ENCODE measurements at places on chromosomes 5 and 9. TPM values are rescaled to one million over a fixed set of nuclear protein-coding genes. Genes with fewer than 3 reads are reported as not detected.

DNA sequence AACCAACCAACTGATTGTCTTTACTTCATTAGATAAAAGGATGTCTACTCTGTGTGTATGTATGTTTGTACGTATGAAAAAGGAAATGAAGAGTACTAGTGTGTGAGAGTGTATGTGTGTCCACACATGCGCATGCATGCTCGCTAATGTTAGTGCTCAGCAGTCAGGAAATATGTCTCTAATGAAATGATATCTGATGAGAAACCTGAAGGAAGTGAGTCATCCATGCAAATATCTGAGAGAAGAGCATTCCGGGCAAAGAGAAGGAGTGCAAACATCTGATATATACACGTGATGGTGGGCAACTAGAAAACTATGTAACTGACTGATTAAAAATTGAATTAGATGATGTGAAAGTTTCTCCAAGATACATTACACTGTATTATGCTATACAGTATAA lies 29.6 kb upstream of the UGCG start:
- no peak overlapping the region for H3K27ac ChIP-seq
- H3K27me3 ChIP-seq, result no peaks in the 10 kb centered on the region
- peak; percentile 86 for DNase-seq
- no peaks in the 10 kb centered on the region for H3K4me1 ChIP-seq
- no peak overlapping the region for H3K4me3 ChIP-seq

- H3K4me1 ChIP-seq, result 0 out of 2 replicates have a peak, but pooled peaks cover 2% of the 10 kb centered on the region
- peak overlapping the region; percentile 23 for H3K4me3 ChIP-seq
- H3K27ac ChIP-seq, result no peak overlapping the region
- no peaks in the 10 kb centered on the region for H3K36me3 ChIP-seq
Observed at GRCh38 chr5:68187268-68188055, 28.1 kb upstream of the PIK3R1 start.

GRCh38 chr9:88390371-88390990 lies 2.2 kb downstream of the SPIN1 start:
- H3K27me3 ChIP-seq, result no peaks in the 10 kb centered on the region
- H3K27ac ChIP-seq, result no peak overlapping the region
- DNase-seq, result peak; percentile 54
- no peak overlapping the region for H3K4me3 ChIP-seq

GRCh38 chr5:178514851-178515418 lies 75.3 kb downstream of the COL23A1 start:
- no peaks in the 10 kb centered on the region for H3K4me1 ChIP-seq
- no peak overlapping the region for H3K27ac ChIP-seq
- H3K27me3 ChIP-seq, result no peaks in the 10 kb centered on the region
- no peak for DNase-seq

DNA sequence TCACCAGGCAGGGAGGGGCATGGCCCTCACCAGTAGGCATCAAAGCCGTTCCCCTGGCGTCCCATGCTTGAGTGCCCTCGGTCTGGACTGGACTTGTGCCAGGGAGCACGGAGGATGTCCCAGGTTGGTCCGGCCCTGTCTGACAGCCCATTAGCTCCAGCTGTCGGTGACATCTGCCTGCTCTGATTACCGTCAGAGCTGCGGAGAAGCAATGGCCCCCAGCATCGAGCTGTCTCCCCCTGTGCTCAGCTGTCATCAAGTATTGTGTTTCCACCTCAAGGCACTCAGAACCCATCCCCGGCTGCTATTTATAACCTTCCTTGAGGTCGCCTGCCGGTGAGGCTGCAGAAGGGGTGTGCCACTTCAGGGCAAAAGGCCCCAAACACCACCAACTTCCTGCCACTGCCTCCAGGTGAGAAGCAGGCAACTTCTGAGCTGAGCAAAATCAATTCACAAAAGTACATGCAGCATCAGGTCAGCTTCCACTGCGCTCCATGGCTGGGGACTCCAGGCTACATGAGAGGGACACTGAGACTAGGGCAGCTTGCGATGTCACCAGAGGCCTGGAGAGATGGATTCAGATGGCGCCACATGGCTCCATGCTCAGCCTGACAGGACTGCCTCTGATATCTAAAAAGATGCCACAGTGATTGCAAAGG lies 142.7 kb downstream of the C5orf15 start:
- no peaks in the 10 kb centered on the region for H3K4me1 ChIP-seq
- no peak for DNase-seq
- H3K27ac ChIP-seq, result no peak overlapping the region
- H3K36me3 ChIP-seq, result no peaks in the 10 kb centered on the region
- peaks cover 25% of the 10 kb centered on the region for H3K27me3 ChIP-seq

GRCh38 chr5:155655569-155655968 lies 642.0 kb downstream of the KIF4B start:
- H3K36me3 ChIP-seq, result no peaks in the 10 kb centered on the region
- DNase-seq, result no peak
- H3K4me3 ChIP-seq, result no peak overlapping the region
- H3K27me3 ChIP-seq, result no peaks in the 10 kb centered on the region
- no peak overlapping the region for H3K27ac ChIP-seq

DNA sequence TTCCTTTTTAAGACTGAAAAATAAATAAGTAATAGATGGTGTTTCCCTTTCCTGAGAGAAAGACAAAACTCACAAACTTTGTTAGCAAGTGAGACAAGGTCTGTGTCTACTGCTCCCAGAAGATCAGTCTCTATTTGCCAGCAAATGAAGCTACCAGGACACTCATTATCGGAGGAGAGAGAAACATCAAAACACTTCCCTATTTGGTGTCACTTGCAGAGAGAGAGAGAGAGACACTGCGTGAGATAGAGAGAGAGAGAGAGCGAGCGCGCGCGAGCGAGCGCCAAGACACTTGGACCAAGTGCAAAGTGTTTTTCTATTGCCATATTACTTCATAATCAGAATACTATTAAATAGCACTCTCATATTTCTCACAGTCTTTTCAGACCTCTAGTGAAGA lies 142.7 kb downstream of the KCNN2 start:
- no peak overlapping the region for H3K27ac ChIP-seq
- no peaks in the 10 kb centered on the region for H3K4me1 ChIP-seq
- H3K4me3 ChIP-seq, result no peak overlapping the region
- H3K36me3 ChIP-seq, result no peaks in the 10 kb centered on the region
- DNase-seq, result no peak

GRCh38 chr5:157978061-157978460 lies 119.1 kb upstream of the CLINT1 start:
- no peak overlapping the region for H3K27ac ChIP-seq
- H3K4me1 ChIP-seq, result no peaks in the 10 kb centered on the region
- DNase-seq, result no peak
- no peak overlapping the region for H3K4me3 ChIP-seq

GRCh38 chr5:168874713-168875380 lies 295.7 kb upstream of the PANK3 start:
- DNase-seq, result peak; percentile 5
- H3K36me3 ChIP-seq, result no peaks in the 10 kb centered on the region
- H3K4me1 ChIP-seq, result no peaks in the 10 kb centered on the region
- H3K27ac ChIP-seq, result no peak overlapping the region
- no peak overlapping the region for H3K4me3 ChIP-seq
- no peaks in the 10 kb centered on the region for H3K27me3 ChIP-seq

DNA sequence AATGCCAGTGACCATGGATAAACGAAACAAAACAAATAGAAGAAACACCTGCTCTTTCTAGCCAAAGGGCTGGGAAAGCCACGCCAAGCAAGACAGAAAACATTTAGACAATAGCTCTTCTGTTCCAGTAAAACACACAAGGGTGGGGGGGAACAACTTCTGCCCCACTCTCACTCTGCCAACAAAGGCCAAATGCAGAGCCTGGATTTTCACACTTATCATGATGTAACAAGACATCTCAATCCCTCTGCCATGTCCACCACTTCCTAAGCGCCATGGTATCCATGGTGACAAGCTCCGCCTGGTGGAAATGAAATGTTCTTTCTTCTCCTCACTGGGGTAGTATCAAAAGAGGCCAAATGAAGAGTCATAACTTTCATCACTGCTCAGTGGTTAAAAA lies 60.6 kb downstream of the DRD1 start:
- H3K36me3 ChIP-seq, result no peaks in the 10 kb centered on the region
- peaks cover 3% of the 10 kb centered on the region for H3K4me1 ChIP-seq
- no peaks in the 10 kb centered on the region for H3K27me3 ChIP-seq
- no peak overlapping the region for H3K4me3 ChIP-seq
- H3K27ac ChIP-seq, result no peak overlapping the region

DNA sequence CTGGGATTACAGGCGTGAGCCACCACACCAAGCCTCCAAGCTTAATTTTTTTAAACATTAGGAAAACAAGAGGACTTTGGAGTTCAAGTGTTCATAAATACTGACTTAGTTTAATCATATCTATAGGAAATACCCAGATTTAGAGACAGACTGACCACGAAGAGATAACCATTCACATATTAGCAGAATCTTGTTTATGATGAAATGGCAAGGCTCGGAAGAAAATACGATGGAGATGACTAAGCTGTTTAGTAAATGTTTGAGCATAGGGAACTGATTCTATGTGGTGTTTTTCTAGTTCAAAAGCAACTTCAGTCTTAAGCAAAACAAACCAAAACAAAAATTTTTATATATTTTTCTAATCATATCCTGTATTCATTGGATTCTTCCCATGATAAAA lies 13.5 kb upstream of the TUSC1 start:
- no peaks in the 10 kb centered on the region for H3K27me3 ChIP-seq
- H3K4me1 ChIP-seq, result no peaks in the 10 kb centered on the region
- H3K4me3 ChIP-seq, result no peak overlapping the region
- H3K36me3 ChIP-seq, result no peaks in the 10 kb centered on the region

DNA sequence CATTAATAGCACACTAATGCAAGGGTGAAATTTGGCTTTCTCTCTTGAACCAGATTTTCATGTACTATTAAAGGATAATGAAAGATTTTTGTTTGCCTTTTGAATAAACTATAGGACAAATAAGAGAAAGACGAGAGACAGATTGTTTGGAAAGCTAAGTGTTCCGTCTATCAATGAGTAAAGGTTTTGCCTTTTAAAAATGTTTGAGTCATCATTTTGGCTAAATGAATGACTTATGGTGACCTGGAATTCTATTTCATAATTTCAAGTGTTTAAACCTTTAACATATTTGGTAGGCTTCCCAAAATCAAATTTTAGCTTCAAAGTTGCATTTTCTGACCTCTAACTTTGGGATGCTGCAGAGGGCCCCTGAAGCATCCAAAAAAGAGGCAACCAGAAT lies 145.2 kb downstream of the SLC25A46 start:
- H3K27ac ChIP-seq, result no peak overlapping the region
- H3K27me3 ChIP-seq, result no peaks in the 10 kb centered on the region
- DNase-seq, result peak; percentile 48
- H3K36me3 ChIP-seq, result no peaks in the 10 kb centered on the region

DNA sequence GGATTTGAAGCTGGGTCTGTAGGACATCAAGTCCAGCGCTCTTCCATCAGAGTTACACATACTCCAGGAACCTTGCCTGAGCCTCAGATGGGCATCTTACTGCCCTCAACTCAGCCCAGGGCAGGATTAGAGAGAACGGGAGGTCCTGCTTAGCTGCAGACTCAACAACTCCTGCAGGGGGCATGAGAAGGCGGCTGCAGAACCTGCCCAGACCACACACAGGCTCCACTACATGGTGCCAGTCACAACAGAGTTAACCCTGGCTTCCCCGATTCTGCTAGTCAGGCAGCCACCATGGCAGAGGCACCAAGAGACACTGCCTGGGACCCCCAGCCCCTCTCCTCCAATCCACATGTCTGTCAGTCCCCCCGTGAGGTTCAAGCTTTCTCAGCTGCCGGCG lies 23.9 kb upstream of the CPLX2 start:
- peak; percentile 19 for DNase-seq
- H3K4me3 ChIP-seq, result no peak overlapping the region
- peaks cover 4% of the 10 kb centered on the region for H3K4me1 ChIP-seq
- H3K27ac ChIP-seq, result no peak overlapping the region
- H3K36me3 ChIP-seq, result no peaks in the 10 kb centered on the region

- no peaks in the 10 kb centered on the region for H3K36me3 ChIP-seq
- H3K4me3 ChIP-seq, result no peak overlapping the region
- peaks cover 7% of the 10 kb centered on the region for H3K27me3 ChIP-seq
- H3K4me1 ChIP-seq, result no peaks in the 10 kb centered on the region
- no peak overlapping the region for H3K27ac ChIP-seq
- no peak for DNase-seq
Observed at GRCh38 chr5:133841831-133842750, 126.3 kb downstream of the C5orf15 start.

DNA sequence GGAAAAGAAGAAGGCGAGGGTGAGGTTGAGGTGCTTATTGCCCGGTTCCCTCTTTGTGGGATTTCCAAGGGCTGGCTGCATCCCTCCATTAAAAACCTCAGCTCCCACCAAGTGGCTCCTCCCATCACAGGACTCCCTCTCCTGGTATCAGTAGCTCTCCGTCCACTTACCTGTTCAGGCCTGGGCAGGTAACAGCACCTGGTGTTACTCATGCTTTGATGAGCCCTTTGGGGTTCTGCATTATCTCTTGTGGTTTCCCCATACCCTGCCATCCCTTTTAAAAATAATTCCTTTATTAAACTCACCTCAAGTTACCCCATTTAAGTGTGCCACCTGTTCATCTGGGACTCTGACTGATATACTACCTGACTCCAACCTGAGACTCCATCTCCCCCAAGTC lies 17.5 kb upstream of the TGFBR1 start:
- 0 out of 2 replicates have a peak, but pooled peaks cover 3% of the 10 kb centered on the region for H3K27me3 ChIP-seq
- H3K36me3 ChIP-seq, result no peaks in the 10 kb centered on the region
- no peak overlapping the region for H3K4me3 ChIP-seq

DNA sequence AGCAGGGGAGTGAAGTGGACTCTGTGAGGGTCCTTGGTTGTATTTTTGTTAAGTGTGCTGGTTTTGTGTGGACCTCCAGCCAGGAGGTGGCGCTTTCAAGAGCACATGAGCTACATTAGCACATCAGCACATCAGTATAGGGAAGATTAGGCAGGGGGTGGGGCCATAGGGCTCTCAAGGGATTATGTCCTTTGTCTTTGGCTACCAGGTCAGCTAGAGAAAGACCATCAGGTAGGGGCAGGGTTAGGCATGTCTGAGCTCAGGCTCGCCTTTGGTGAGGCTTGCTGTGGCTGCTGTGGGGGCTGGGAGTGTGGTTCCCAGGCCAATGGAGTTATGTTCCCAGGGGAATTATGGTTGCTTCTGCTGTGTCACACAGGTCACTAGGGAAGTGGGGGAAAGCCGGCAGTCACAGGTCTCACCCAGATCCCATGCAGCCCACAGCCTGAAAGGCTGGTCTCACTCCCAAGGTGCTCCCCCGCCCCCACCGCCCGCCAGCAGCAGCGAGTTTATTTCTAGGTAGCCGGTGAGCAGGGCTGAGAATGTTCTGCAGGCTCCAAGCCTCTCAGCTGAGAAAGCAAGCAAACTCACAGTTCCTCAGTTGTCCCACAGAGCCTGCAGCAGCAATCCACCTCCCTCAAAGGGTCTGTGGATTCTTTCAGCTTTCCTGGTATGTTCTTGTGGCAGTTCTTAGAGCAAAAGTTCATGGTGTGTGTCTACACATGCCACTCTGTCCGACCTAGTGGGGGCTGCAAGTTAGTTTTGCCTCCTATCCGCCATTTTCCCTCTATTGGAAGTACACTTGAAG lies 13.7 kb downstream of the OR1J1 start:
- H3K36me3 ChIP-seq, result no peaks in the 10 kb centered on the region
- no peaks in the 10 kb centered on the region for H3K27me3 ChIP-seq
- H3K4me1 ChIP-seq, result no peaks in the 10 kb centered on the region
- peak overlapping the region; percentile 15 for H3K27ac ChIP-seq
- no peak for DNase-seq

TAL2 gene
- 0.26 TPM for polyA plus RNA-seq

ACTBL2 gene
- polyA plus RNA-seq, result 0.29 TPM

TERT gene
- not detected for polyA plus RNA-seq

FCHO2 gene
- 5.6 TPM for polyA plus RNA-seq

MRPL22 gene
- polyA plus RNA-seq, result 58.0 TPM

PDCD1LG2 gene
- polyA plus RNA-seq, result 17.5 TPM

ASPN gene
- polyA plus RNA-seq, result 0.09 TPM

ANKRD31 gene
- polyA plus RNA-seq, result not detected
